Stimulated activated CD8-positive, alpha-beta memory T cell treated with anti-CD3 and anti-CD28 coated beads, Interleukin-2, amount 100 ng/mL, for 1 hour (primary cell): ENCODE measurements at places on chromosomes 3 and 15.

DNA sequence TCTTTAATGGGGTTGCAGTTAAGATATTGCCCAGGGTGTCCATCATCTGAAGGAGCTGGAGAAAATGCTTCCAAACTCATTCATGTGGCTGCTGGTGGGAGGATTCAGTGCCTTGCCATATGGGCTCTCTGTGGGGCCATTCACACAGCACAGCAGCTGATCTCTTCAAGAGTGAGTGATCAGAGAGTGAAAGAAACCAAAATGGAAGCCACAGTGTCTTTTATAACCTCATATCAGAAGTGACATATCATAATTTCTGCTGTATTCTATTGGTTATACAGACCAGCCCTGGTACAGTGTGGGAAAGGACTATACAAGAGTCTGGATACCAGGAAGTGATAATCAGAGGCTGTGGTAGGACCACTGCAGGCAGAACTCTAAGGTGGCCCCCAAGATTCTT lies 33.6 kb downstream of the HHLA2 start:
- no peak for DNase-seq

- DNase-seq, result no peak
These were observed 499.5 kb upstream of the PROK2 start for GRCh38 chr3:72284471-72284870.

DNA sequence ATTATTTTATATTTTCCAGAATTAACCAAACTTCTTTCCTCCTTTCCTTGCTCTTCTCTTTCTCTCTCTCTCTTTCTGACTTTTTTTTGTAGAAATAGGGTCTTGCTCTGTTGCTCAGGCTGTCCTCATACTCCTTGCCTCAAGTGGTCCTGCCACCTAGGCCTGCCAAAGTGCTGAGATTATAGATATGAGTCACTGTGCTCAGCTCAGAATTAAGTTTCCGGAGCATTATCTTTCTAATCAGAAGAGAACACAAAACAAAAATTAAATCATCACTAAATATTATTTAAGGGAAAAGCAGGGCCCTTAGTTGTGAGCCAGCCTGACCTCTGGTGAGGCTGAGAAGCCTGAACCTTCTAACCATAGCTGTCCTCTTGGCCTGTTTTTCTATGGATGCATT lies 168.2 kb downstream of the SOX2 start:
- DNase-seq, result no peak

DNA sequence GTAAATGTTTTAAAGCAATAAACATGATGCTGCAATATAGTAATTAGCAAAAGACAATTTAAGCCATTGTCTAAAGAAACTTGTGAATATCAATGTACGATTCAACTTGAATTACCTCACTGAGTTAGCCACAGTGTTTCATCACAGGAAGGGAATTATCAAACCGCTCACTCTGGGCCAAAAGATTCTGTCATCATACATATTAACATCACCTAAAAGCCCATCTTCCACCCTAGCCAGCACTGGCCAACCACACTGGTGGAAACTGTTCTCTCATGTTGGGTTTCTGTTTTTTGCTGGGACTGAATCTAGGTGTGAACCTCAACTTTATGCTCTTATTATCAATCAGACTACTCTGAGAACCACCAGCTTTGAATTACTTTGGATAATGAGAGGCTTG lies 497.7 kb upstream of the THBS1 start:
- no peak for DNase-seq

- DNase-seq, result no peak
These were observed 165.0 kb downstream of the ABHD5 start for GRCh38 chr3:43855674-43856299.

DNA sequence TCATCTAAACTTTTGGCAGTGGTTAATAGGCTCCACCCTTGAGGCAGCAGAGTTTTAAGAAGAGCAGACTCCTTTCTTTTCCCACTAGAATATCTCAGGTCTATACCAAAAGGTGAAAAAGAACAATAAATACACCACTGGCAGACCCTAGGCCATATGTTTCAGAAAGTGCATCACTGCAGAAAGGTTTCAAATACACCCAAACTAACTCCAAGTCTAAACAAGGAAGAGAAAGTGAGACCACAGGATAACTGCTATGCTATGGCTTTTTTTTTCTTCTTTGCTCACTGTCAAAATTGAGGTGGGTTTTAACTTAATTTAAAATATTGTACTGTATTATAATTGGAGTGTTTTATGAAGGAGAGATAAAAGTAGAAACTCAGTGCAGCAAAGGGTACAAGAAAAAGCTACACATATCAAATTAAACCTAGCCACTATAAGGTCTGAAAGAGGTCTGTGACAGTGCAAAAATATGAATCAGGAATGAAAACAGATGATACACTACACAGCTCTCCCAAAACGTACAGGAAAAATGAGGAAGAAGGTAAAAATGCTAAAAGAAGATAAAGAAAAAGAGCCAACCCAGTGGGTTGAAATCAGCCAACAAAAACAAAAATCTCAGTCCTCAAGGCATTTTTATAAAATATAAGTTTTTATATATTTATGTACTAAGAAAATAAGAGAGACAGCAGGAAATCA lies 8.4 kb downstream of the SNX4 start:
- DNase-seq, result no peak

DNA sequence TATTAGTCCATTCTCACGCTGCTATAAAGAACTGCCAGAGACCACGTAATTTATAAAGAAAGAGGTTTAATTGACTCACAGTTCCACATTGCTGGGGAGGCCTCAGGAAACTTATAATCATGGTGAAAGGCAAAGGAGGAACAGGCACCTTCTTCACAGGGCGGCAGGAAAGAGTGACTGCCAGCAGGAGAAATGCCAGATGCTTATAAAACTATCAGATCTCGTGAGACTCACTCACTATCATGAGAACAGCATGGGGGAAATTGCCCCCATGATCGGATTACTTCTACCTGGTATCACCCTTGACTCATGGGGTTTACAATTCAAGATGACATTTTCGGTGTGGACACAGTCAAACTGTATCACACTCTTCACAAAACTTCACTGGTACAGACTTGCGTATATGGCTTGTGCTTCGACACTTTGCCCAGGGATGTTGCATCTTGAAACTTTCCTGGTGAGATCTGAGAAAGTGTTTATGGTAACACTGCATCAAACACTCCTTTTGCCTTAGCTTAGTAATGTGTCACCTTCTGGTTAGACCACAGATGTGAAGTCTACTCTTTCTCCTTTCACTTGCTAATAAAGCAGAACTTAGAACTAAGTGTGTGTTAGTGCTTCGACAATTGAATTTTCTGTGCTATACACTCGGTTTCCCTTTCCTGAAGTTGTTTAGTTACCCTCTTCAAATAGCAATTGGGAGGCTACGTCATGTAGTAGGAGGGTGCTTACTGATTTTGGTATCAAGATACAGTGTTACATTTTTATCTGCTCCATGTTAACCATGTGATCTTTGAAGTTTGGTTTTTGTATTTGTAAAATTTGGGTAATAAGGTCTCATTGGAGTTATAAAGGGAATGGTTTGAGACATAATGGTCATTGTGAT lies 185.7 kb downstream of the LPP start:
- no peak for DNase-seq

DNA sequence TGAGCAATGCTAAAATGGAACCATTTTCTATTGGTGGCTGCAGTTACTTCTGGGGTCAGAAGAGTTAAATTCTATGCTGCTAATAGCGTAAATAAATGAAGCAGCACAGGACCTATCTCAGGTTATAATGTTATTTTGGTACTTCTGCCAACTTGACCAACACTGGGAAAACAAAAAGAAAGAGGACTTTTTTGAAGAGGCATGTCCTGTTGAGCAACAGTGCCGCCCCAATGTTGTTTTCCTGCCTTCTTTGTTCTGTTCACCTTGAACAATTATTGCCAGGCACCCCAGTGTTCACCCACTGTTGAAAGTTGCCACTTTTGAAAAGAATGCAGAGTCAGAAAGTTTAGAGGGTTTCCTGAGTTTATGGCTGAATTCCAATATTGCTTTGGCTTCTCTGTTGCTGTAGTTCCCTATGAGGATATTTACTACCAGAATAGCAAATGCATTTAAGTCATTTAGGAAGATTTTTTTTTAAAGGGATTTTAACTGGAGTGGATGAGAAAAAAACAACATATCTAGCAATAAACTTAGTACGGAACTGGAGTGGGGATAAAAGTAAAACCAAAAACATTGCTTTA lies 679.0 kb upstream of the DPPA4 start:
- no peak for DNase-seq

DNA sequence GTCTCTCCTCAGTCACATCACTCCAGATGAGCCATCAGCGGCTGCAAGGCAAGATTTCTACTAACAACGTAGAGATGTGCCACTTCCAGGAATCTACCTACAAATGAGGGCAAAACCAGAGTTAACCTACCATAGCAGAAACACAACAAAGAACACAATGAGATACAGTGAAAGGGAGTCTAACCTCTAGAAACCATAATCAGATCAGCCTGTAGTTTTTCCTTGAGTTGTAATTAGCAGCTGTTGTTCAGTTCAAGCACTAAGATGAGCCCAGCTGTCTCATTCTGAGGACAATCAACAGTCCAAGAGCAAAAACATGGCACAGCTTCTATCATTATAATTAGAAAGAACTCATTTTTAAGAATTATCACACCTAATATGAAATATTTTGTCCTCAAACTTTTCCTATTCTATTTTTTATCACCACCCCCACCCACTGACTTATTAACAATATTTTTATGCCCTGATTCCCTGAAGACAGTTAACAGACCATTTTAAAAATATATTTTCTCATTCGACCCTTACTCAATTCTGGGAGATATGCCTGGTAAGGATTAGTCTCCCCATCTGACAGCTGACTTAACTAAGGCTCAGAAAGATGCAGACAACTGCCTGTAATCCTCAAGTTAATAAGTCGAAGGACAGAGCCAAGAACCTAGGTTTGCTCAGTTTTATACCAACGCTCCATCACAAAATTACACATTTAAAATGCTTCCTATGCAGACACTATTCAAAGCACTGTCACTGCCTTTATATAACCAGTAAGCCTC lies 50.1 kb downstream of the MAGI1 start:
- no peak for DNase-seq

DNA sequence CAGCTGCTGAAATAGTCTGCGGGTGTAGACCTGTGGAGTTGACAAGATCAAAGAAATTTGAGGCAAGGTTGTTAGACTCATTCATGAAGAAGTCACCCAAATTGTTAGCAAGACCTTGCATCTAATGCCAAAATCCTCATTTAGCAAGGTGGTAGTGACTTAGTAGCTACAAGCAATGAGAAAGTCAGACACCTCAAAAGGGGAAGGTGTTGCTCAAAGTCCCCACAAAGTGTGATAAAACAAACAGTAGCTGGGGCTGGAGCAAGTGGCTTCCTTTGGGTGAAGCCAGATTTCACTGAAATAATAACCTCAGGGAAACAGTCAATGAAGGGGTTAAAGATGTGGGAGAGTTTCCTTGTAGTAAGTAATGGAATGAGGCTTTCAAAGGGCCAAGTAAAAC lies 44.9 kb downstream of the CD86 start:
- no peak for DNase-seq

DNA sequence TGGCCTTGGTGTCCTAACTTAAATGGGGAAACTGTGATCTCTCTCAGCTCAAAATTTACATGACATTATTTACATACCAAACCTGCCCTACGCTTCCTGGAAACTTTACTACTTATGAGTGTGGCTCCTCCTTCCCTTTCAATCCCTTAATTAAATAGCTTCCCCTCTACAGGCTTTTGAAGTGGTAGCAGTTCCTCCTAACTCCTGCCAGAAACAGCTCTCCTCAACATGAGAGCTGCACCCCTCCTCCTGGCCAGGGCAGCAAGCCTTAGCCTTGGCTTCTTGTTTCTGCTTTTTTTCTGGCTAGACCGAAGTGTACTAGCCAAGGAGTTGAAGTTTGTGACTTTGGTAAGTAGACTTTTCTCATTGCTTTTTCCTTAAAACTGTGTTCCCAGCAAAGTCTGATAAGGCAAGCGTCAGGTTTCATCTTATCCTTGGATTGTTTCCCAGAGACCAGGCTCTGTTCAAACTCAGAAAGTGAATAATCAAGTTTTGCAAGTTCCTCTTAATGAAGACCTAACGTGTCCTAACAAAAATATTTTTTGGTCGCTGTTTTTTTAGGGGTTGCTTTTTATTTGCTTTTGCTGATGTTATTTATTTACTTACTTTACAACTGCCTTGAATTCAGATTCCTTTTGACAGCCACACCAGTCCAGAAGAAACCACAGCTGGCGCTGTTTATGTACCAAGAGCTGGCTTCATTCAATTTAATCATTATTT lies at the start of gene ACP3:
ACP3 (plus strand) TSS at position 179 of the 720 bp plus-strand sequence; CDS start at position 229, 50 bp downstream.
- no peak for DNase-seq

DNA sequence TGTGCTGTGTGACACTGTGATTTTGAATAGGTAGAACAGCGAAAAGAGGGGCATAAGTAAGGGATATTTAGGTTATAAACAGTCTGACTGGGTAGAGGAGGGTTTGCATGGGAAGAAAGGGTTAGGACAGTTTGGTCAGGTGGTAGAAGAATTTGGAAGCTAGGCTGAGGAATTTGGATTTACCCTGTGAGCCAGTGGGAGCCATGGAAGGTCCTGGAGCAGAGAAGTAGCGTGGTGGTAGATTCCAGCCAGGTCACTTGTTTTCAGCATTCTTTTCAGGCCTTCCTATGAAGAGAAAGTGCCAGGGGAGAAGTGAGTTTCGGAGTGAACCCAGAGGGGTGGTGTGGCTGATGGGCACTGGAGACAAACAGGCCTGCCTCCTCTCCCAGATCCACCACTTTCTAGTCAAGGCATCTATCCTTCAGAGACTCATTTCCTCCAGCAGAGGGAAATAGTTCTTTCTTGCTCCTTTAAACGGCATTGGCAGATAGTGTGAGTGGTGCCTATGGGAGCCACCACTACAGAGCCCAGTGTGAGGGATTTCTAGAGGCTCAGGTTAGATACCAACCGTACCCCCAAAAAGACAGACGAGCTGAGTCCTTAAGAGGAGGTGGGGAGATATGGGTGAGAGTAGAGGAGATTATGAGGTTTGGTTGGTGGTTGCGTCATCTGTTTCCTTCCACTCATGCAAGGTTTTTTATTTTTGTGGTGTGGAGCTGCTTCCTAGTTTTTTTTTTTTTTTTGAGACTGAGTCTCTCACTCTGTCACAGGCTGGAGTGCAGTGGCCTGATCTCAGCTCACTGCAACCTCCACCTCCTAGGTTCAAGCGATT lies 21.2 kb downstream of the PXK start:
- no peak for DNase-seq

DNA sequence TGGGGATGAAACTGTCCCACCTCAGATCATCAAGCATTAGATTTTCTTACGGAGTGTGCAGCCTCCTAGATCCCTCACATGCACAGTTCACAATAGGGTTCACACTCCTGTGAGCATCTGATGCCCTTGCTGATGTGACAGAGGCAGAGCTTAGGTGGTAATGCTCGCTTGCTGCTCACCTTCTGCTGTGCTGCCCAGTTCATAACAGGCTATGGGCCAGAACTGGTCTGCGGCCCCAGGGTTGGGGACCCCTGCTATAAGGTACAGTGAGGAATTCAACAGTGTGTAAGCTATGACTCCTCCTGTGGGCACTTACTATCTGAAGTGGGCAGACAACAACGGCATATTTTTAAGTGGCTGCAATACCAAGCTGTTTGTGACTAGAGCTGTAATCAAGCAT lies 187.9 kb upstream of the BHLHE40 start:
- no peak for DNase-seq

GRCh38 chr15:70147778-70148177 lies 50.1 kb upstream of the TLE3 start:
- no peak for DNase-seq

- DNase-seq, result no peak
These were observed 39.0 kb downstream of the GAP43 start for GRCh38 chr3:115662356-115662755.
